ENCODE measurements at places on chromosomes 6 and 20.

DNA sequence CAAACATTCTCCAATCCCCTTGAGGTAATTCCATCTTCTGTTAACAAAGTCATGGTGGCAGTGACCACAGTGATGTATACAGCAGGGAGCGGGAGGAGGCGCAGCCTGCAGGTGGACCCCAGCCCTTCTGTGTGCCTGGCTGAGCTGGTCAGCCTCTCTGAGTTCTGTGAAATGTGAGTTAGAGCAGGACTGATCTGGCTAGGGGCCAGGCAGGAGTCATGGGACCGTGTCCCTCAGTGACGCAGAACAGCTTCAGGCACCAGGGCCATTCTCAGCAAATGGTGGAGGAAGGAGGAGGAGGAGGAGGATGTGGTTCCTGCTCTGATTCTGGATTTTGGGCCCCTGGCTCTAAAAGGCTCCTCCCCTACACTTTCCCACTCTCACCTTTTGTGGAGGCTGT lies 6.9 kb downstream of the PHACTR3 start:
- DNase-seq: no peak

DNA sequence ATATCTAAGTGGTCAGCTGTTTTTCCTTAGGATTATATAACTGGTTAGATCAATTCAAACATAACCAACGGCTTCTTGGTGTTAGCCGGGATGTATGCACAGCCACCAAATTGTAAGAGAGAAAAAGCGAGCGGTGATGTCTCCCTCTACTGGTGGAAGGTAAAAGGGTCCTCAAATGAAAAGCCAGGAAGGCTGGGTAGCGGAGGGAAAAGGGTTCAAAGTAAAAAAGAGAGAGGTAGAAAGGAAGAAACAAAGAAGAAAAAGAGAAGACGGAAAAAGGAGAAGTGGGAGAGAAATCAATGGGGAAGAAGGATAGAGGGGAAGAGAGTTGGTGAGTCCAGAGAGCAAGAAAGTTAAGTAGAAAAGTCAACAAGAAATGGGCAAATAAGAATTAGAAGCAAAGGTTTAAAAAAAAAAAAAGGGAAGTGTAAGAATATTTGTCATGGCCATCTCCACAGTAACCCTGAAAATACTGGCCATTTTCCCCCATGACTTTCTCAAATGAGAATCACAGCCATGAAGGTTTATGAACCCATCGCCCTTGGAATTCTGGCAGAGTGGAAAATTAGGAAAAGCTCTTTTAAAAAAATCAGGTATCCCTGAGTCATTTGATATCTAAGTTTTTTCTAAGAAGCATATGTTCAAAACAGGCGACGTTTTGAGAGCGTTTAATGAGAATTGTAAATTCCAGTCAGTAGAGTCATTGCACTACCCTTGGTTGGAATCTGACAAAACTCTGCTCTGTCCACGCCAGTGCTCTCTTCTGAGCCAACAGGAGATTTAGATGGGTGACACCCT lies 155.6 kb upstream of the SNX9 start:
- peak; percentile 46 for DNase-seq

GRCh38 chr20:22993823-22994222 lies 41.3 kb upstream of the SSTR4 start:
- DNase-seq: no peak

GRCh38 chr6:65262241-65262640 lies 444.8 kb downstream of the EYS start:
- no peak for DNase-seq

DNA sequence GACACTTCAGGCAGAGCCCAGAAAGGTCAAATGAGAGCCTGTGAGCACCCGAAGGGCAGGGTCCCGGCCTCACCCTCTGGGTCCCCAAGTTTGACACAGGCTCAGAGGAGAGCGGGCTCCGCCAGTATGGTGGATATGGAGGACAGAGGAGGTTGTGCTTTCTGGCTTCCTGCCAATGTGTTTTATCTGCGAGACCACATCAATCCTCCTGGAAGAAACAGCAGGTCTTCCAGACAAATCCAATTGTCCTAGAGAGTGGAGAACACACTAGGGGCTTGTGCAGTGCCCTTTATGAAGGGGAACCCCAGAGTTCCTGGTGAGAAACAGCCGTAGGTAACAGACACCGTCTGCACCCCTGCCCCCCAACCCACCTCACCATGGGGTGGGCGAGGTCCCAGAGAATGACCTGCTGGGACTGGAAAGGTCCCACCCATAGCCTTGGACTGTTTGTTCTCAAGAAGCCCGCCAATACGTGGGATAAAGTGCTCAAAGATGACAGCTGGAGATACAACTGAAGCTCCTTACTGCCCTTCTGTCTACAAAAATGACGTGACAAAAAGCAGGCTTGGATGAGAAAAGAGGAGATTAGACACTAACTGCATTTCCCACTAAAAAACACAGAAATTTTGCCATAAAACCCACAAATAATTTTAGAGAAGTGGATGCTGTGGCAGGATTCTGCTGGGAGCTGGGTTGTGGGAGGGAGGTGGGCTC lies 23.9 kb upstream of the SSTR4 start:
- no peak for DNase-seq

- no peak for DNase-seq
Observed at GRCh38 chr6:13024616-13025015, 303.7 kb downstream of the TBC1D7 start.

DNA sequence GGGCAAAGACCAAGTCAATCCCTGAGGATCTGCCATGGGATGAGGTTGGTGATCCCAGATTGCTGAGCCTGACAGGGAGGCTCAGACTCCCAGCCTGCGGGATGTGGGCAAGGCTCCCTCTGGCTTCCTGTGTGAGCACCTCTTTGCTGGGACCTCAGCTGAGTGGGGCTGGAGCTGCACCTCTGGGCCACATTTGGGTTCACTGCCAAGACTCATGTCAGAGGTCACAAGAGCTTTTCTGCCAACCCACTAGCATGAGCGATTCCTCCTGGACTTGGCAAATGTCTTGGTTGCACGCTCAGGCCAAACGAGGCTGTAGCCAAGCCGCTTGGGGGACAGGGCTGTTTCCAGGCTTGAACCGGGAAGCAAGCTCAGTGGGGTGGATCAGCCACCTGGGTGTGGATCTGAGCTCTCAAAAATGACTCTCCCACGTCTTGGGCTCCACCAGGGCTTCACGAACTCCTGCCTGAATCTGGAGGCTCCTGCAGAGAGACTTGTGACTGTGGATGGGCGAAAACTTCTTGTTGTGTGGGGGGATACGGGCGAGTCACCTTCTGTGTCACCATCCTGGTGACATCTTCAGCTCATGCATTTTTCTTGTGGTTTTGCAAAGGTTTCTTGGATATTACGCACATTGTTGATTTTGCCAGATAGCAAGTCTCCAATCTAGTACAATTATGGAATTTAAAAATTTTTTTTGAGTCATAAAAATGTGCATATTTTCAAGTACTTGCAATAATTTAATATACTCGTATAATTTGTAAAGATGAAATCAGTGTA lies 359.5 kb downstream of the CDH4 start:
- no peak for DNase-seq

- DNase-seq: no peak
Observed at GRCh38 chr6:40520678-40521077, 66.5 kb downstream of the LRFN2 start.

DNA sequence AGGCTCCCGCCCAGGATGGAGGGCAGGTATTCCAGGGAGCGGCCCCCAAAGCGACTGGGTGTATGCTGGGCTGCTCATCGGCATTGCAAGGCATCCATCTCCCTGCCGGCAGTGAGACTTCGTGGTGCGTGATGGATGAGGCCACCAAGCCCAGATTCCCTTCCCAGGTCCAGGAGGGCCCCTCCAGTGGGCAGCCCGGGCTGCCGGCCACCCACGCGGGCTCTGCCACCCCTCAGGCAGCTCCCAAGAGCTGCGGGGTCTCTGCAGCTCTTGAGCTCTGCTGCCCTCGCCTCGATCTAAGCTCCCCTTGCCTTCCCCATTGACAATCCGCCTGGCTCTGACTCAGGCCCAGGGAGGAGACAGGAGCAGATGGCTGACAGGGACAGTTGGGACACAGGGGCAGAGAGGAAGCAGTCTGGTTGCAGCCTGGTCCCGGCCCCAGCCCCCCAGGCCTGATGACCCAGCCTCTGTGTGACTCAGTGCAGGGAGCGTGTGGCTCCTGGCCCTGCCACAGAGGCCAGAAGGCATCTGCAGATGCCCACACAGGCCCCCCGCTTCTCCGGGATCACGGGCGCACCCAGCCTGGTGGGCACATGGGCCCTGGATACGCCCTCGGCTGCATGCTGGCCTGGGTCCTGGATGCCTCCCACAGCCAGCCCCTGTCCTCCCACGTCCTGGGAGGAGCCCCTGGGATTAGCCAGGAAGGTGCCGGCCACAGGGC lies 33.0 kb downstream of the SLCO4A1 start:
- no peak for DNase-seq

- no peak for DNase-seq
Observed at GRCh38 chr20:15609921-15610320, 963.3 kb downstream of the KIF16B start.

DNA sequence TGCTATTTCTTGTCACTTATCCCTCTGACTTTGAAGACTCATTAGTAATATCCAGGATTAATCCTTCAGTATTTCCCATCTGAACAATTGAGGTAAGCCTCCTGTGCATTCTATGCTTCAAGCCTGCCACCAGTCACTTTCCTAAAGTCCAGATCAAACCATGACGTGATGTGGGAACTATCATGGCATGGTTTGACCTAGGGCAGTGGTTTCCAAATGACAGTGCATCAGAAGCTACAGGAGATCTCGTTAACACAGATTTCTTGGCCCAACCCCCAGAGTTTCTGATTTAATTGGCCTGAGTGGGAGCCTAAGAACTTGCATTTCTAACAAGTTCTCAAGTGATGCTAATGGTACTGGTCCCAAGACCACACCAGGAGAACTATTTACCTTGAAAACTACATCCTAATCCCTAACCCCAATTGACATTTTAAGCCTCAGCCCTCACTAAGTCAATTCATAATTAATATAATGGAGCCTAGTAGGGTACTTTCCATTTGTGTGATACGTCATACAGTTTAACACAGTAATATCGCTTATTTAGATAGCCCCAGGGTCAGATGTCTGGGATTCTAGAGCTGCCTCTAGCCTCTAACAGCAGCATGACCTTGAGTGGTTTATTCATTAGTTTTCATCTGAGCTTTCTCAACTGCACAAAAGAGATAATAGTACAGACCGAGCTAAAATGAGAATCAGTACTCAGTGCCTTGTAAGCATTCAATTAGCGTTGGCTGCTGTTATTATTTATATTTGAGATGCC lies 907.6 kb downstream of the TFAP2A start:
- DNase-seq: no peak

- no peak for DNase-seq
Observed at GRCh38 chr6:85887461-85887860, 244.8 kb upstream of the SYNCRIP start.

GRCh38 chr6:126600258-126600916 lies 260.5 kb downstream of the CENPW start:
- DNase-seq: no peak

GRCh38 chr20:37673444-37673843 lies 20.4 kb upstream of the CTNNBL1 start:
- no peak for DNase-seq

DNA sequence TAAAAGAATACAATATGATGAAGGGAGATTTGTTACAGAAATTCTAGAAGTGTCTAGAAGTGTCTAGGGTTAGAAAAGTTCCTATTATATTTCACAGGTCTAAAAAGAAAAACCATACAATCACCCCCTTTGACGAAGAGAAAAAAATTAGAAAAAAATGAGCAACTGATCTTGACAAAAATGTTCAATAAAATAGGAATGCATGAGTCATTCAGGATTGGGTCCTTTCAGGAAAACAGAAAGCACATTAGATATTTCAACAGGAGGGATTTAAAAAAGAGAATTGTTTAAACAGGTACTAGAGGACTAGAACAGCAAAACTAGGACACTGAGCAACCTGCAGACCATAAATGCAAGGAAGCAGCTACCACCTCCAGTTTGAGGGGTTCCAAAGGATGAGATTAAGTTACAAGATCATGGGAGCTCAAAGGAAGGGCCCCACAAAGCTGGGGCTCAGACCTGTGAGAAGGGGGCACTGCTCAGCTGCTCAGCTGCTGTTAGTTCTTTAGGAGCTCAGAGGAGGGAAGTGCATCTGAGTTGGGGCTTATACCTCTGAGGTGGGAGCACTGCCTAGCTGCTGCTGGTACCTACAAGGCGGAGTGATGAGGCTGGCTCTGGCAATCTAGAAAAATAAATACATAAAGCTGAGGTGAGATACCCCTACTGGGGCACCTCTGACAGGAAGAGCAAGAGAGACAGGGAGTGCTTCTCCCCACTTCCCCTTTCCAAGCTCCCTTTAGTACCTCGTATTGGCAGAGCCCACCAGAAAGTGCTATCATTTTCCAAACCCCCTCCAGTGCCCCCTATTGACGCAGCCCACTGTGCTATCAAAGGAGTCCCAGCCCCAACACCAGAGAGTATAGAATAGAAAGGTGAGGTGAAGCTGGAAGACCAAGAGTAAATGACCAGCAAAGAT lies 27.1 kb upstream of the BEND6 start:
- no peak for DNase-seq

DNA sequence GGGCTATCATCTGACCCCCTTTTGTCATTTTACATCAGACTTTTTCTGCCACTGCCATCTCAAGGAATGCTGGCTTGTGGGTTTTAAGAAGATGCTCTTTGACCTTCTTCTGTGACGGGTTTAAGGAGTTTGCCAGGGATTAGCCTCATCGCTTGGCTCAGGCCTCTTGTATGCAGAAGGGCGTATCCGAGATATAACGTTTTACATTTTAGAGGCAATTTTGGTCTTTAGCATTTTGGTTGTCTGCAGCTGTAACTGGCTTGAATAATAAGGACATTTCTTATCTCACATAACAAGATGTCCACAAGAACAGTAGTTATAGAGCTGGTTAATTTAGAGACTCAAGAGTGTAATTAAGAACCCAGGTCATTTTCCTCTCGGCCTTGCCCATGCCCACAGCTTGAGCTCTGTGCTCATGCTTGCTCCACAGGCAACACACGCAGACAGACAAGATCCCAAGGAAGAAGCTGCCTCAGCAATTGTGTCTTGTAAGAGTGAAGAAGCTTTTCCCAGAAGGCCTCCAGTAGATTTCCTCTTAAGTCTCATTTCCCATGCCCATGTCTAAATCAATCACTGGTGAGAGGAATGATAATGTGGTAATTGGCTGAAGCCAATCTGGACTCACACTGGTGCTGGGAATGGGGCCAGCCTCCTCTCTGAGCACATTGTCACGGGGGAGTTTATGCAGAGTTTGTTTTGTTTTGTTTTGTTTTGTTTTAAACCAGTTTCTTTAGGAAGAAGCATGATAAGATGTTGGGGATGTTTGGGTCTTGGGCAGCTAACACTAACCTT lies 36.8 kb downstream of the PTCHD4 start:
- no peak for DNase-seq

DNA sequence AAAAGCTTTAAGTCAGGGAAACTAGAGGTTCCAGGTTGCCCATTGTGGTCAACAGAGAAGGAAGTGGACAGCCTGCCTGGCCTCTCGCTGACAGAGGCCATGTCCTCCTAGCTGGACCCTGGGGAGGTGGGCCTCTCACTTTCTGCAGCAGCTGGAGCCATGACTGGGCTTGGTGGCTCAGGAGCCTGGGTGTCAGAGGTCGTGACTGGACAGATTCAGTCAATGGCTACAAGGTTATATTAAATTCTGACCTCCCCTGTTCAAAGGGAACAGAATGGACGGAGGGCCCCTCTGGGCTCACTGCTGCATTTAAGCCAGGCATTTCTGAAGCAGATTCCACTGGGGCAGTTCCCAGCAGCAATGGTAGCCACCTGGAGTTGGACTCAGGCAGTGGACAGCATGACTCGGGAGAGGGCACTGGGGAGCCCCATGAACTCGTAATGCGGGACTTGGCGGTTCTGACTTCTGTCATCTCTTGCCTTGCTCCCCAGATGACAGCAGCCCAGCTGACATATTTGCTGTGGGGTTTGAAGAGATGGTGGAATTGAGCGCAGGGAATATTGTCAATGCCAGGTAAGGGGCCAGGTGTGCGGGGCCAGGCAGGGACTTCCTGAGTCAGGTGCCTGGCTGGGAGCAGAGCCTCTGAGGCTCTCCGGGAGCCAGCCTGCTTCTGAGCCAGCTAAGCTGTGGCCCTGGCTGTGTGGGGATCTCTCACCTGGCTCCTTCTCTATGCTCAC lies 86.7 kb downstream of the SYNJ2 start:
- DNase-seq: no peak
